Right cardiac atrium (tissue), 5 donors: ENCODE measurements at places on chromosomes 13 and 19. TPM values are rescaled to one million over a fixed set of nuclear protein-coding genes. Genes with fewer than 3 reads are reported as not detected.

GRCh38 chr19:52370341-52370710, 603 bp downstream of the ZNF880 start:
- DNase-seq, result no peak

GRCh38 chr13:106565127-106565775, 2.7 kb downstream of the ARGLU1 start:
- DNase-seq, result no peak

POLR1G gene
- total RNA-seq, result 4.0 TPM

- DNase-seq, result no peak
Measured at GRCh38 chr19:33627962-33628839, 6.4 kb downstream of the CHST8 start.

DNA sequence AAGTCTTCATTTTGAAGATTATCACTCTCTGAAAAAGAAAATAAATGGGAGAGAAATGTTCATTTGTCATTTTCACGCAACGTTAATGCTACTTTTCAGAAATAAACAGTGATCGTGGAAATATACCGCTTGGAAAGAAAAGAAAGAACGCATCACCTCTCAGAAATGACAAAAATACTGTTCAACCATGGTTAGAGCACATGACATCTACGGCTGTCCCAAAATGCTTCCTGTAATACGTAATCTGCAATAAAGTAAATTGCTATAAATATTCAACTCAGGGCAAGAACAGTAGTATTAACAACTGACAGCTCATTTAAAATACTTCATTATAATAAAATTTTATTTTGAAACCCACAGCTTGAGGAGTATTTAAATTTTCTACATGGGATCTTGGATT, 15.2 kb downstream of the LATS2 start:
- DNase-seq, result no peak

DNA sequence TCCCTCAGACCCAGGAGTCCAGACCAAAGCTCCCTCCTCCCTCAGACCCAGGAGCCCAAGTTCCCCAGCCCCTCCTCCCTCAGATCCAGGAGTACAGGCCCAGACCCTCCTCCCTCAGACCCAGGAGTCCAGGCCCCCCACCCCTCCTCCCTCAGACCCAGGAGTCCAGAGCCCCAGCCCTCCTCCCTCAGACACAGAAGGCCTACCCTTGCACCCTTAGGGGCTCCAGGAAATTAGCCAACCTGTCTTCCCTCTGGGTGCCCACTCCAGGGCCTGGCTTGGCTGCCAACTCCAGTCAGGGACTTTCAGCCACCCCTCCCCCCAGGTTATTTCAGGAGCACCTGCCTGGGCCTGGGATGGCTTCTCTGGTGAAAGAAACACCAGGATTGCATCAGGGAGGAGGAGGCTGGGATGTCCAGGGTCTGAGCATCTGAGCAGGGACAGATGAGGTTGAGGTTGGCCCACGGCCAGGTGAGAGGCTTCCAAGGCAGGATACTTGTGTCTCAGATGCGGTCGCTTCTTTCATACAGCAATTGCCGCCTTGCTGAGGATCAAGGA, at the start of gene FGF21:
TSS of gene FGF21 (plus strand) at position 441 of the 558 bp plus-strand sequence. CDS start 713 bp downstream, outside the sequence.
- DNase-seq, result no peak

DNA sequence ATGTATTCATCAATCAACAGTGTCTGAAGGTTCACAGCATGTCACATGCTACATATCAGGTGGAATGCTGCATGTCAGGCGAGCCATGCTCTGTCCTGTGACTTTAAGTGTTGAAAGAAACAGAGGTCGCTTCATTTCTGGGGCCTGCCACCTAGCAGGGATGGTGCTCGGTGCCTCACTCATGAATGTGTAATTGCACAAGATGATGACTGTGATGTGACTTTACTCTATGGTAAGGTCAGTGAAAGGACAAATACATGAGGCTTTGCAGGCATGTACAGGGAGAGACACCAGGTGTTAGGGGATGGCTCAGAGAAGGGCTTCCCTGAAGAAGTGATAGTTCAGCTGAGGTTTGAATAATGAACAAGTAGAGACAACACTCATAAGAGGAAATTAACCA, 66.7 kb downstream of the FRY start:
- DNase-seq, result peak; percentile 54

FCER2 gene
- total RNA-seq, result not detected

DNA sequence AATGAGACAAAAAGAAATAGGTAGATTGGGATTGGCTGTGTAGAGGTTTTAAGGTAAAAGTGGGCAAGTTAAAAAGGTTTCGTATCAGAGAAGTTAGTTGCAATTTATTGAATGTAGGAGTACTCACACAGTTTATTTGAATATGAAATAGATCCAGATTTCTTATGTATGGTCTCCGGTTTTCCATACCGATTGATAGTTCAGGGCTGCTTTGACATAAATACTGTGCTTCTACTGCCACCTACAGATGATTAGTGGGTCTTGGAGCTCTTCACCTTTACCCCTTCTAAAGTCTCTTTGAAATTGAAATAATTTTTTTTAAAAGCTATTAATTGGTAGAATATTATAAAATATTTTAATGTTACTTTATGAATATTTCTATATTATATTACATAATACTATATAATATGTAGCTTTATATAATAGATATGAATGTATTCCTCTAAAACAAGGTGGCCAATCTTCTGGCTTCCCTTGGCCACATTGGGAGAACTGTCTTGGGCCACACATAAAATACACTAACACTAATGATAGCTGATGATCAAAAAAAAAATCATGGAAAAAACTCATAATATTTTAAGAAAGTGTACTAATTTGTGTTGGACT, 7.7 kb upstream of the GPR18 start:
- no peak for DNase-seq

KLK6 gene
- not detected for total RNA-seq
